Iris pigment epithelial cell (primary cell): ENCODE measurements at places on chromosomes 2 and 18.

GRCh38 chr2:218079943-218080913 lies 11.2 kb downstream of the RUFY4 start:
- no peak for DNase-seq

GRCh38 chr18:3973191-3973850 lies 481.8 kb downstream of the DLGAP1 start:
- no peak for DNase-seq

DNA sequence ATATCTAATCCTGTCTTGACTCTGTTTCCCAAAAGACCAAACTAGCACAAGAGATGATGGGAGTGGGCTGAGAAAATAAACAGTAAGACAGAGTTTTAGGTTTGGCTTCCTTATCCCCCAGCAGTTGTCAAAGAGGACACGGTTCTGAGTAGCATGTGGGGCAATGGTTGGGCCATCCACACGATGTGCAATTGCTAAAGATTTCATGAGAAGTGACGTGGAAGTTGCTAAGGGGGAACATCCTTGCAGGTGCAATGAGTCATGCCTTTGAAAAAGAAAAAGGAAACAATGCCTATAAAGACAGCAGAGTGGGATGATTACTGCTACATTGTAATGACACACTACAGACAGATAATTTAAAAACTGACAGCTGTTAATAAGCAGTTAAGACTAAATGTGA lies 1395.8 kb downstream of the LRP1B start:
- DNase-seq, result no peak

DNA sequence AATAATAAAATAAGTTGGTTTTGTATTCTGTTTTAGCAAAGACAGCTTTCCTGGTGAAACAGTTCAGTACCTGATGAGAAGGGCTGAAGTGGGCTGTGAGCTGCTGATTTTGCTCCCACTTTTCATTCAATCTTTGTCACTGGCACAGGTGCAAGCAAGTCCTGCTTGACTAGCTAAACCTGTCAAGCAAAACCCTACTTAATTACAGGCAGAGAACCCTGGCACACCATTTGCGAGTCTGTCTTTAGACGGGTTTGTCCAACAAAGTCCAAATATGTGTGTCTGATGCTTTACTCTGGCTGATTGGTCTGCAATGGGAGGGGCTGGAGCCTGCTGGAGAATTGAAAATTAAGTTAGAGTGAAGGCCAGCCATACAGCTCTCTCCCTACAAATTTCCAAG lies 267.2 kb downstream of the EPHA4 start:
- no peak for DNase-seq

GRCh38 chr18:6044773-6045172 lies 149.5 kb upstream of the TMEM200C start:
- DNase-seq, result peak; percentile 47

DNA sequence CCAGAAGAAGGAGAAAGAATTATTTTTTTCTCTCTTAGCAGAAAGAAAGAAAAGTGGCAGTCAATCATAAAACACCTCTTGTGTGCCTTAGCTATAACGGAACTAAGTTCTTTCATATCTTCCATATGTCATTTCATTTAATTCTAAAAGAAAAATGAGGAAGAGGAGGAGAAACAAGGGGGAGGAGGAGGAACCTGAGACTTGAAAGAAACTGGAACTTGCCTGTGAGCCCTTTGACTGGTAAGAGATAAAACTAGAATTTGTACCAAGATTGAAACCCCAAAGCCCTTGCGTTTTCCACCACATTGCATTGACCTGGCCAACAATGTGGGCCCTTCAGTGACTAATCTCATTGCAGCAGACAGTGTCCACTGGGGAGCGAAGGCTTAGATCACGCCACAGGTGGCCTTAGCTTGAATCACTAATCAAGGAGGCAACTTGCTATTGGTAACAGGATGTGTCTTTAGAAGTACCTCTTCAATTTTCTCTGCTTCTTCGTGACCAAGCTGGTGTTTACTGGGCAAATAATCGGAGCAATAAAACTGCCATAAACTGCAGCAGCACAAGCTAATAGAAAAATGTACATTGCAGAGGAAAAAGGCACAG lies 307.9 kb downstream of the CLIP4 start:
- DNase-seq, result peak; percentile 12

DNA sequence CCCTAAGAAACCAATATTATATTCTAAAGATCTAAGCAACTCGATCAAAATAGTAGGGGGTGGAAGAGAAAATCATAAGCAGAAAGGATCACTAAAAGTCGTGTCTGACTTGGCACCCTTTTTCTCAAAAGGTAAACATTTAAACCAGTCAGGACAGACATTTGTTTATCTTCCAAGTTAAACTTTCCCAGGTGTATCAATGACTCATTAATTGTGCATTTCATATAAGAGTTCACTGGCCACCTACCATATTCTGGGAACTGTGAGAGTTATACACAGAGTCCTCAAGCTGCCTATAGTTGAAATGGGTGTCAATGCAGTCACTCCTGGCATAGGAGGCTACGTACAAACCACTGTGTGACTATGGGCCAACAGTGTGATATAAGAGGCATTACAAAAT lies 4.8 kb upstream of the ACVR1 start:
- DNase-seq, result no peak

DNA sequence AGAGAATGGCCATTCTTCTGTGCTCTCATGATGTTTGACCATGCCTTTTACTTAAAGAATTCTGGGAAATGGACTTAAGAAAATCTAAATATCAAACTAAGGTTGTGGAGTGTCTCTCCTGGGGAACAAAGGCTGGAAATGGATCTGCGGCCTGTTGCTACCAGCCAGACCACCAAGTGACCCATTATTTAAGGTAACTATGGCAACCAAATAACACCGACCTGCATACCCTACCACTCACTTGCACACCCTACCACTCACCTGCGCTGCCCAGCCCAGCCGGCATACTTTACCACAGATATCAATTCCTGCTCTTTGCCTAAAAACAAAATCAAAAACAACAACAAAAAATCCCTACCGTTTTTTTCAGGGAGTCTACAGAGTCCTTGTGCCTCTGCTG lies 203.2 kb downstream of the NBAS start:
- DNase-seq, result no peak

GRCh38 chr2:211408483-211408891 lies 852.1 kb downstream of the CPS1 start:
- peak; percentile 33 for DNase-seq

- DNase-seq, result no peak
These were observed 16.2 kb downstream of the ATOH8 start for GRCh38 chr2:85769983-85770362.

GRCh38 chr2:237596520-237597195 lies 6.1 kb upstream of the RAB17 start:
- no peak for DNase-seq

- DNase-seq, result no peak
These were observed 136.2 kb downstream of the MTX2 start for GRCh38 chr2:176405477-176405876.

DNA sequence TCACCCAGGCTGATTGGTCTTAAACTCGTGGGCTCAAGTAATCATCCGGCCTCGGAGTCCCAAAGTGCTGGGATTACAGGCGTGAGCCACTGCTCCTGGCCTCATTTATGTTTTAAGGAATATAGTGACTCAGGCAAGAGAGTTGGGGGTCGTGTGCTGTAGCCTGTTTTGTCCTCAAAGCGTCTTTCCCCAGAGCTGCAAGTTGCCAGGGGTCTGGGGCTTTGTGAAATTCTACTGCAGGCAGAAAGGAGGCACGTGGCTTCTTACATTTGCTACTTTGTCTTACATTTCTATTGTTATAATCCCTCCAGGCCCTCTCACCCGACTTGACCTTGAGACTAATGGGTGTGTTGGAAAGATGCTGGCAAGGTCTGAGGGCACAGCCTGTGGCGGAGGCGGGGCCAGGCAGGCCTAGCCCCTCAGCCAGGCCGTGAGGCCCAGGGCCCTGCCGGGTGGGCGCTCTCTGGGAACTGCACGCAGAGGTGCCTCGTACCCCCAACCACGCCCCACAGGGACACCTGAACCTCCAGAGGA lies 85.8 kb upstream of the NDUFV2 start:
- DNase-seq, result no peak

DNA sequence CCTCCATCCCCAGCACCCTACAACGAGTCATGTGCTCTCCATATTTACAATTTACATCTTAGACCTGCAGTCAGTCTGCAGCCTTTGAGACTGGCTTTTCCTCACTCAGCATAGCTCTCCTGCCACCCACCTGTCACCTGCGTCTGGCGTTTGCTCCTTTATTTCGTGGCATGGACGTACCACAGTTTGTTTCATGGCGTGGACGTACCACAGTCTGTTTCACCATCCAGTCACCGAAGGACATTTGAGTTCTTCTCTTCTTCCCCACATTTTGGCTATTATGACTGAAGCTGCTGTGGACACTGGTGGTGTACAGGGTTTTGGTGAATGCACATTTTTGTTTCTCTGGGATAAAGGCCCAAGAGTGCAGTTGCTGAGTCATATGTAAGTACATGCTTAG lies 141.8 kb upstream of the CTDP1 start:
- DNase-seq, result no peak

DNA sequence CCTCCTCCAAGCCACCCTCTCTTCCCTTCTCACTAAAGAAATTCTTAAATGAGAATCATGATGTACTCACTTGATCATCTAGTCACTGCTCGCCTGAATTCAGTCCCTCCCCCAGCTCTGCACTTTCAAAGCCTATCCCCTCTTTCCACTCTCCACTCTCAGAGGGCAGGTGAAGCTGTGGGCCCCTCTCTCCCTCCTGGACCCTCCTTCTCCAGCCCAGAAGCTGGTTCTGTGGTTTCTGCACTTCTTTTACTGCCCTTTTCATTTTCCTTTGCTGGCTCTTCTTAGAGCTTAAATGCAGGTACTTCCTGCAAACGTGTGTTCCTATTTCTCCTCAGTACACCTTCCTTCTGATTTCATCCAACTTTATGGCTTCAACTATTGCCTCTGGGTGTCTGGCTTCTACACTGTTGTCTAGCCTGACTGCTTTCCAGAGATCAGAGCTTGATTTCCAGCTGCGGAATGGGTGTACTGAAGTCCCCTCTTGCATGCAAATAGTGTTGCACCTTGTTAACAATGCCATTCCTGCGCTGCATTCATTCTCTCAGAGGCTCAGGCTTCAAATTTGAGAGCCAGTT lies 15.3 kb upstream of the TXNDC2 start:
- no peak for DNase-seq
